ENCODE measurements at places on chromosomes 5 and 9.

DNA sequence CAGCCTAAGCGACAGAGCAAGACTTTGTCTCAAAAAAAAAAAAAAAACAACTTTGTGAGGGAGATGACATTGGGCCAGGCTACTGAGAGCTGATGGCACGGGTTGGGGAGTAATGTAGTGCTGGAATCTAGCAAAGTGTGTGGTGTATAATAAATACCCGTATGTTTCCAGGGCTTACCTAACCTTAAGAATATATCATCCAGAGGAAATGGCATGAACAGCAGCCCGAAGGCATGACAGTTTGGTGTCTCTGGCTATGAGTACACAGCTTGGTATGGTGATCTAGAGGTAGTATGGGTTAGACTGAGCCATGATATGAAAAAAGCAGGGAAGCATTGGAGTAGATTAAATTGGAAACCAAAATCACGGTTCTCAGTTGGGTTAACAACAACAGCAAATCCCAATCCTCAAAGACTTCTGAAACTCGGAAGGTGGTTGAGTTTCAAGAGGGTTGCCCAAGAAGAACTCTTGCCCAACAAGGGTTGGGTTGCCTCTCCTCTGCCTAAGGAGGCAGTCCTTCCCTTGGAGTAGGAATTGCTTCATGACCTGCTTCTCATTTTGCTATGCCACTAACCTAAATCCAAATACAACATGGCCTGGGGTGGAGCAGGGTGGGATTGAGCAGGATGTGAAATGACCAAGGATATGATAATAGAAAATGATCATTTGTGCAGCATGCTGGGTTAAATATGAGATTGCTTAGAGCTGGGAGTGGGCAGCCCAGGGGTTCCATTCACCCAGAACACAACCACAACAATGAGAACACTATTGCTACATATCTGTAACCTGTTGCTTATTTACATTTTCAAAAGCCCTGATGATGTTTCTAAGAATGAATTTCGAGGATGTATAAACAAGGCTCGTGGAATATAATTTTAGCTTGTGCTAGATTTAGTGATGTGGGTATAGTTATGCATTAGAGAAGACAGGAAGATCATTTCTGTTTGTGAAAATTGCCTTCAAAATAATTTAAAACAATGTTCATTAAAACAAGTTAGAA, 64.6 kb upstream of the ZFR start:
- no peak for DNase-seq

DNA sequence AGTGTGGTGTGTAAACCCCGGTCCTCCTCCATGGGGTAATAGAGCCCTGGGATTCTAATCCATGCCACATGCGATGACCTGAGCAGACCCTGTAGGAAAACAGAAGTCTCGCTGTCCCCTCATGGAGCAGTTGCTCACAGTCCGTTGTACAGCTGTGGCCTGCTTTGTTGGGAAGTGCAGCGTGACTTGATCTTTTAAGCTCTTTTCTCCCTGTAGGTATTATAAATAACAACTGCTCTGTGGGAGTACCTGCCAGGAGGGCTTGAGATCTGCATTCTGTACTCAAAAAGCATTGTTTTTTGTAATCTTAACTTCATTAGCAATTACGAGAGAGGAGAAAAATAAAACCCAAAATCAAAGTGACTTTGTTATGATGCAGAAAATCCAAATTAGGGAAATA, 17.3 kb downstream of the MEGF10 start:
- DNase-seq = no peak

GRCh38 chr9:4065054-4065453, 234.8 kb downstream of the GLIS3 start:
- DNase-seq = no peak

DNA sequence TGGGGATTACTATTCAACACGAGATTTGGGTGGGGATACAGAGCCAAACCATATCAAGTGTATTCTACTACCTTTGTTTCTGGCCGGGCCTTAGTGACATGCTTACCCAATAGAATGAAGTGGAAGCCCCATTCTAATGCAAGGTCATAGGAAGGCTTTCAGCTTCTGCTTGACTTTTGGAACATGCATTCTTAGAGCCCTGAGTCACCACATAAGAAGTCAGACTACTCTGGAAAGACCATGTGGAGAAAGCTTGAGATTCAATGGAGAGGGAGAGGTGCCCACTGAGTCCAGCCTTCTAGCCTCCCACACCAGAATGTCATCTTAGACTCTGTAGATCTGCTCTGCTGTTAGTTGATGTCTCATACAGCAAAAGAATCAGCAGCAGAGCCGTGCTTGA, 155.7 kb upstream of the FBN2 start:
- no peak for DNase-seq

DNA sequence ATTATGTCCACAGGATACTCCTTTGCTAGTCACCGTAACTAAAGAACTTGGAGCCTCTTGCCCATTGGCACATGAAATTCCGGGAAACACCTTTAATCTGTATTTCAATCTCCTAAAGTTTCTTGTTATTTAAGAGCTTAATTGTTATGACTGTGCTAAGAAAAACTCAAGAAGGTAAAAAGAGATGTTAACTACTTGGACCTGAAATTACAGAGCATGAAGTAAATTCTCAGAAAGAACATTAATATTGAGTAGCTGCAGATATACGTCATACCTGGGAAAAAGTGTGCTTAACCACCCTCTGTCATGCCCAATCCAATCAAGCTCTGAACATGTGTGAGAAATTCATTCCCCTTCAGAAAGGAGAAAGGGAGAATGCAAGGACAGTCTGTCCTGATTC, 394.9 kb upstream of the PTGER4 start:
- DNase-seq = no peak

DNA sequence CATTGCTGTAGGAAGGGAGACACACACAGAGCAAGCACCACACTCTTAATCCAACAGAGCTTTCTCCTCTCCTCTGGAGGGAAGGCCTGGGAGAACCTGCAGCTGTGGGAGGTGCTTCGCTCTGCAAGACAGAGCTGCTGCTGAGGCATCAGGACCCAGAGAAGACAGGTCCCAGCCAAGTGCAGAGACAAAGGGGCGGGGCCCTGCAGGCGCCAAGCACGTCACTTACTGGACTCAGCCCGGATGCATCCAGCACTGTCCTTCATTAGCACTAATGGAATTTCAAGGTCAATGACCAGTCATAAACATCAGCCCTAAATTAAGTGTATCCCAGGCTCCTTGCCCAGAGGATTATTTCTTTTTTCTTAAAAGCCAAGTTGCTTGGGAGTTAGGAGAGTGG, 337.1 kb upstream of the PANK3 start:
- no peak for DNase-seq

GRCh38 chr9:124343533-124344290, 71.5 kb downstream of the PSMB7 start:
- no peak for DNase-seq

- DNase-seq = no peak
These were observed 60.2 kb upstream of the STARD4 start for GRCh38 chr5:111572561-111572960.

GRCh38 chr5:2560435-2560834, 191.0 kb downstream of the IRX2 start:
- no peak for DNase-seq

DNA sequence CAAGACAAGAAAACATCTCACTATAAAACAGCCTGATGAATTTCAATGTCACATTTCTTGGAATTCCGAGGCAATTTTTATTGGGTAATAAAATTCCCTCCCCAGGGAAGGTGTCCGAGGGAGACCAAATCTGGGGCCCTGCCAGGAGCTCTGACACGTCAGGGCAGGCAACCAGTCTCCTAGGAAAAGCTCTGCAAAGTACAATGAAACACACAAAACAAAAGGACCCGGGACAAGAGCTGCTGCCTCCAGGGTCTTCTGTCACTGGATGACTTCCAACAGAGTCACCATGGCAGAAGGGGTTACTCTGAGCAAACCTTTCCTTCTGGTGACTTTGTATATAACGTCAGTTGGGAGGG, 50.8 kb downstream of the SAXO1 start:
- DNase-seq = no peak

DNA sequence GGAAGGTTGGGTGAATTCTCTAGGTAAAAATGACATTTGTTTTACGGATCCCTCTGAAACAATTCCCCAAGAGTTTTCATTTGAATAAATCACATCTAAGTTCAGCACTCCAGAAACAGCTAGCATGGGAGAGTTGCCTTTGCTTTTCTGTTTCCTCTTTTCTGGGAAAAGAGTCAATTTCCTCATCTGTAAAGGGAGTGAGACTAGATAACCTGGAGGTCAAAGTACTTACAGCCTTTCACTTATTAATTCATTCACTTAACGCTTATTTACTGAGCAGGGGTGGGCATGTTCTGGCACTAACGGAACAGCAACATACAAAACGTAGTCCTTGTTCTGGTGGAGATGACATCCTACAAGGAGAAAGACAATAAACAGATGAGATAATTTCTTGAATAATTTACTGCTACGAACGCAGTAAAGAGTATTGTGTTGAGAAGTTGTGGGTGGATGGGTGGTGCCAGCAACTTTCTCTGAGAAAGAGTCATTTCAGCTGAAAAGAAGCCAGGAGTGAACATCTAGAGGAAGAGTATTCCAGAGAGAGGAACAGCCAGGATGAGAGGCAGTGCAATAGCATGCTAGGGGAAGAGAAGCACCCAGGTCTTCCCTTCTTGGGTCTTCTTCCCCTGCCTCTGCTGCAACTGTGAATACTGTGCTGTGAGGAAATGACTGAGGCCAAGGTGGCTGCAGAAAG, 335.6 kb downstream of the ZSWIM6 start:
- no peak for DNase-seq

GRCh38 chr9:105341434-105342146, 97.1 kb downstream of the SLC44A1 start:
- no peak for DNase-seq

GRCh38 chr9:93437996-93438395, 13.5 kb upstream of the FAM120A start:
- no peak for DNase-seq

DNA sequence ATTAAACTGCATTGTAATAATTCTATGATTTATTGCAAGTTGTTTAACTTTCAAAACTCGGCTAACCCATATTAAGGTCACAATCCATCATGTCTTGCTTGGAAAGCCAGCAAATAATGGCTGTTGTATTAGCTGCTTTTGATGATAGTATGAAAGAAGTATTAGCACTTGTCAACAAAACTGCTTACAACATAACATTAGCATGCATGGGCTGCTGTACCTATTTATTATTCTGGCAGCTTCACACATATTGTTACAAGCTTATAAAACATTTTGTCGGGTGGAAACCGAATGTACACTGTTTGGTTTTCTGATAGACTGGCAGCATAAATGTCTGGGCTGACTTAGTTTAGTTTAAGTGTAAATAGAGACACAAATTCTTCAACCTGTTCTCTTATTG, 378.3 kb downstream of the KIAA0825 start:
- no peak for DNase-seq

GRCh38 chr5:57825031-57825686, 342.5 kb upstream of the ACTBL2 start:
- no peak for DNase-seq
